ENCODE measurements at places on chromosomes 12 and 14.

DNA sequence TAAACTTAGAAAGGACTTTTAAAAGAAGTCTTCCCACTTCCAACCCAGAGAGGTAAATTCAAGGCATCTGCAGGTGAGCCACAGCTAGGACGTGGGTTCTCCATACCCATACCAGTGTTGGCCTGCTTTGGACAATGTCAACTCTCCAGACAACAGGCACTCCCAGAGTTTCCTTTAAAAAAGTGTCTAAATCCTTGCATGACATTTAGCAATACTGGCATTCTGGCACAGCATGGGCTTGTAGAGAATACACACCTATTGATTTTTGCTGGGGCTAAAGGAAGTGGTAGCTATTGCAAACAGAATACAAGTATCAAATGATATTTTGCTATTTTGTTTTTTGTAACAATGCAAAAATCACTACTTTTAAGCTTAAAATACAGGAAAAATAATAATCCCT is 25.8 kb upstream of the DICER1 start:
- DNase-seq = no peak

DNA sequence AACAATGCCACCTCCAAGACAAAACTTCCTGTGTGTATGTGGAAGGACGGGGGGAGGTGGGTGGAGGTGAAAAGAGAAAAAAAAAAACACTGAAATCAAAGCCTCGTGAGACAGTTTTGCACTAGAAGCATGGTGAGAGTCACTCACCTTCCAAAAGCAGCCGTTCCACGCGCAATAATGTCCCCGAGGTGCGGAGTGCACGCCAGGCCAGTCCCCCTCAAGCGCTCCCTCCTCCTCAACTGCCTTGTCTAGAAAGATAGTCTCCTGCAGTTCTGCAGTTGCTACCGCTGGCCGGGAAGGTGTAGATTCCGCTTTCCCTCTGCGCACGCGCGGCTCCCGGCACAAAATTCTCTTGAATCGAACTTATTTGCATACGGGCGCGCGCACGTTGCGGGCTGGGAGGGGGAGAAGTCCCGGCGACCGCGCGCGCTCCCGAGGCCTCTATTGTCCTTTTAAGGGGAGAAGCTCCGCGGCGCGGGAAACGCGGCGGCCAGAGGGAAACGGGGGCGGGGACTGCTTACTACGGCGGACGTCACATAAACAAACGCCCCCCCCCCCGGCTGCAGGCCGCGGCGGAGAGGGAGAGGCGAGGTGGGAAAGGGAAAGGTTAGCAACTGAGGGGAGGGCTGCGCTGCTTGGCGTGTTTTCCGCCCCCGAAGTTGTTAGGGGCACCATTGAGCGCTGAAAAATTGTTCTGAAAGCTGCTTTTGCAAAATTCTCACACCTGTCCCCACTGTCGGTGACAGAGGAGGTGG is at the start of gene SINHCAF:
Gene SINHCAF, minus strand, starts transcription at position 274 of the 755 bp plus-strand sequence. CDS start 27,946 bp downstream, outside the sequence.
- peak; percentile 93 for DNase-seq

GRCh38 chr12:97006585-97006984 is 99.5 kb downstream of the NEDD1 start:
- DNase-seq = no peak

DNA sequence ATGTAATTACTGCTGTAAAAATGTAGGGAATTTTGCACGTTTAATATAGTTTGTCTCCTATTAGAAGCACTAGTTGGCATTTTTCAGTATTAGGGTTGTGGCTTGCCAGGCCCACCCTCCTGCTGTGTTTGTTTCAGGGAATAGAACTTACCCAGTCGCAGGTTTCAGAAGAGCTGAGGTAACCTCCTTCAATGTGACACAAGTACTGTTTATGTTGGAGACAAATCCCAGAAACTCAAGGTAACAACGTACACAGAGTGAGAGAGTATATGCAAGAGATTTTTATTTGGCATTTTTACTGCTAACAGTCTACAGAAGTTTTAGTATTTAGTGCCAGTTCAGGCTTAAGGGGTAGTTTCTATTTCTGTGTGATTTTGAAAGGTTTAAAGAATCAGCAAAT is 284.3 kb downstream of the RAD51B start:
- DNase-seq = no peak

DNA sequence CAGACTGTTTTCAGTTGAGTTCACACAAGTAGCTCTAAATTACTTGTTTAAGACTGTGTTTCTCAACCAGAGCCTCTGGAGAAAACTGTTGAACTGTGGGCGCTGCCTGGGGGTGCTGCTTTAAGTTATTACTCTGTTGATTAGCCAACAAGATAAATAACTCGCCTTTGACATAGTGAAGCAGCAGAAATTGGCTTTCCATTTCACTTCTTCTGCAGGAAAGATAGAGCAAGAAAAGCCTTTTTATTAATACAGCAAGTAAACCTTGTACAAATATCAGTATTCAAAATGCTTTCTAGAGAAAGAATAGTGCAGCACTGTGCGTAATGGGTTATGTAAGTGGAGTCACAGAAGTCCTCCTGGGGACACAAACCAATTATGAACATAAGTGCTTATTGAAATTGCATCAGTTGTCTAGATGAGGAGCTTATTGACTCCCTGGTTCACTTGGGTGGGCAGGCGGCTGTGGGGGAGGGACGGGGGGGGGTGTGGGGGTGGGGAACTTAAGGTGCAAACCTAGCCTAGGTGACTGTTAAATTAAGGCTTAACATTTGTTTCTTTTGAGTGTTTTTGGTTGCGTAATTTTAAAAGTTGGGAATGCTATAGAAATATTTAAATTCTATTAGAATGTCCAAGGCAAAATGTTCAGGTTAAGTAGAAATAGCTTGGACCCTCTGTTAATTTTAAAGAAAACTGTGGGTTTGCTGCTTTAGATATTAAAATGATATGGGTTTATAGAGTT is 6.3 kb downstream of the FRS2 start:
- DNase-seq = no peak

- DNase-seq = no peak
Measured at GRCh38 chr14:24422694-24423601, 6.5 kb downstream of the CBLN3 start.

GRCh38 chr14:54048311-54048710 is 91.7 kb upstream of the BMP4 start:
- DNase-seq = no peak

- no peak for DNase-seq
Measured at GRCh38 chr14:57656853-57657252, 163.2 kb upstream of the CCDC198 start.

GRCh38 chr14:81164167-81164774 is 56.5 kb downstream of the GTF2A1 start:
- peak; percentile 72 for DNase-seq

GRCh38 chr12:131990066-131990979 is 40.6 kb downstream of the EP400 start:
- no peak for DNase-seq

DNA sequence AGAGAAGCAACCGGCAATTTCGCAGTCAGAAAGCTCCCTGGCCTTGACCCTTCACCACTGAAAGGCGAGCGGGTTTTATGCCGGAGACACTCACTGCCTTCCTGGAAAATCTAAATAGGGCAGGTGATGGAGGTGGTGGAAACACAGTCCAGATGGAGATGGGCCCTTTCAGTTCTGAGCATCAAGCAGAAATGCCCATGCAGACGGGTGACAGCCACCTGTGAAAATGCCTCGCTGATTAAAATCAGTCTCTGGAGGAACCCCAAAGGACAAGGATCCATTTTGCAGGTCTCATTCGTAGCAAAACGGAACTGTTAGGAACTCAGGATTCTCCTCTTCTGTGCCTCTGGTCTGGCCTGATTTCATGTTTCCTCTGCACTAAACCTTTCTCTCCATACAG is 74.2 kb downstream of the FZD10 start:
- DNase-seq = no peak

- DNase-seq = no peak
Measured at GRCh38 chr14:54332490-54332889, 64.3 kb upstream of the CDKN3 start.

DNA sequence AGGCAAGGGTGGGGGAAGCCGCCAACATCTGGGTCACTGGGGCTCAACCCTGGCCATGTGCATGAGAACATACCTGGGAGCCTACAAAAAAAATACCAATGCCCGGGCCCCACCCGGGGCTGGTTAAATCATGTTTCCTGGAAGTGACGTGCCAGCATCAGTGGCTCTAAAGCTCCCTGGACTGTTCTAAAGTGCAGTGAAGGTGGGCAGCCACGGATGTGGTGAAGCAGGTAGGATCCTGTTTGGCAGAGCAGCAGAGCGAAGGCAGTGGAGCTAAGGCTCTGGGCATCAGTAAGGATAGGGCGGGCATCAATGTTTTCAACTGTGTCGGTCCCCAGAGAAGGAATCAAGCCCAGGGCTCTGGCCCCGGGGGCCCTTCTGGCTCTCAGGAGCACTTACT is 525 bp upstream of the GPR68 start:
- DNase-seq = no peak

- no peak for DNase-seq
Measured at GRCh38 chr12:53674977-53675700, 744 bp downstream of the ATP5MC2 start.

GRCh38 chr12:52054833-52055730 is 3.8 kb downstream of the NR4A1 start:
- DNase-seq = no peak

GRCh38 chr12:32211900-32212156 is 105.2 kb downstream of the BICD1 start:
- no peak for DNase-seq

- DNase-seq = no peak
Measured at GRCh38 chr12:79426121-79426520, 264.6 kb downstream of the PAWR start.

- no peak for DNase-seq
Measured at GRCh38 chr14:63909984-63910383, 57.2 kb downstream of the SYNE2 start.

DNA sequence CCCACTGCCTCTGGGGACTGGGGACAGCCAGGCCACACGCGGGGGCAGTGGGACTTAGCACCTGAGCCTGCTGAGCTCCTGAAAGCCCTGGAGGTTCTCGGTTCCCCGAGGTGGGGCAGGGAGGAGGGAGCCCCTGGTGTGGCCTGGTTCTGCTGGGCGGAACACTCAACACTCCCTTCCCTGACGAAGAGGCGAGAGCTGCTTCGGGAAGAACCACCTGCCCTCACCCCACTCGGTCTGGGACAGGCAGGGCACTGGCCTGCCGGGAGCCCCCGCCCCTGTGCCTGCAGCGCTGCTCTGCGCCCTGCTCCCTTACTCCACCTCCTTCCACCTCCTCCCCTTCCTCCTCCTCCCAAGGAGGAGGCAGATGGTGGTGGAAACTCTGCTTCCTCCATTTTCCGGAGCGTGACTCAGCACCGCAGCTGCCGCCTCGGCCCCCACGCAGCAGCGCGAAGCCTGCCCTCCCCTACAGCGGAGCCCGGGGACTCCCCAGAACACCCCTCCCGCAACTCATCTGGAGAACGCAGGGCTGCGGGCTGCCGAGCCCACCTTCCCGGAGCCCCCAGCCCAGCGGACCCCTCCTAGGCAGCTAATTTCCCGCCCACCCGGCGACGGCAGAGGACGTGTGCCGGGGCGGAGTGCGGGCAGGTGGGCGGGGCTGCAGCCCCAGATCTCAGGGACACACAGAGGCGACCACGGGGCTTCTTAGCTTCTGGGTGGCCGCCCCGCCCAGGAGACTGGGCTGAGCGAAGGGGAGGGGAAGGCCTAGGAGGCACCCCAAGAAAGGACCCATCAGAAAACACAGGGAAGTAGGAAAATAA is 11.7 kb upstream of the INF2 start:
- no peak for DNase-seq

DNA sequence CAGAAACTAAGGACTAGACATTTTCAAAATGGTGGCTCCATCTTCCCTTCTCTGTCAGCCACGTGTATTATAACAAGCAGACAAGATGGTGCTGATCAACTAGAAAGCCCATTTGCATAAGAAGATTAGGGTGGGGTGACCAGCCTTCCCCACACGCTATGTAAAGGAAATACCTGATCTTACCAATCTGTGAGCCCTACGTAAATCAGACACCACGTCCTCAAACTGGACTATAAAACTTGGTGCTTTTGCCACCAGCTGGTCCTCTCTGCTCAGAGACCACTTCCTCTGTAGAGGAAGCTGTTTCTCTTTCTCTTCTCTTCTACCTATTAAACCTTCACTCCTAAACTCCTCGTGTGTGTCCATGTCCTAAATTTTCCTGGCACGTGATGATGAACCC is 101.1 kb upstream of the PLEKHG7 start:
- DNase-seq = no peak

DNA sequence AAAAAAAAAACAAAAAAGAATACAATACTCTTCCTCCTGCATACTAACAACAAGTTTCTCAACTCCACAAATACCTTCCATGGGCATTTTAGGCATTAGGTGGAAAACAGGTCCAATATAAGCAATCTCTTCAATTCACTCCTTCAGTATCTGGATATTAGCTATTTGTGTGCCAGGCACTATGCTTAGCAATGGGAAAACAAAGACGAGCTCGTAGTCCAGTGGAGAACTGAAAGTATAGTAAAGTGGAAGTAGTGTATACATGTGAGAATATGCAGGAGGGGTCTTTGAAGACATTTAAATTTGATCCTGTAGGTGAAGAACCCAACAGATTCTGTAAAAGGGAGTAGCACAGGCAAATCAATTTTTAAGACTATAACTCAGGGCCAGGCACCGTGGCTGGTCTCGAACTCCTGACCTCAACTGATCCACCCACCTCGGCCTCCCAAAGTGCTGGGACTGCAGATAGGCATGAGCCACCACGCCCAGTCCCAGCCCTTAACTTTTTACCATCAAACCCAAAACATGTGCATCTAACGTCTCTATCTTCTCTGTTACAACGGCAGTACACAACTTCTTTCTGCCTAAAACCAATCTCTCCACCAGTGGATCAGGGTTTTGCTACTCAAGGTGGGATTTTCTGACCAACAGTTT is 10.6 kb downstream of the HECTD1 start:
- DNase-seq = no peak

DNA sequence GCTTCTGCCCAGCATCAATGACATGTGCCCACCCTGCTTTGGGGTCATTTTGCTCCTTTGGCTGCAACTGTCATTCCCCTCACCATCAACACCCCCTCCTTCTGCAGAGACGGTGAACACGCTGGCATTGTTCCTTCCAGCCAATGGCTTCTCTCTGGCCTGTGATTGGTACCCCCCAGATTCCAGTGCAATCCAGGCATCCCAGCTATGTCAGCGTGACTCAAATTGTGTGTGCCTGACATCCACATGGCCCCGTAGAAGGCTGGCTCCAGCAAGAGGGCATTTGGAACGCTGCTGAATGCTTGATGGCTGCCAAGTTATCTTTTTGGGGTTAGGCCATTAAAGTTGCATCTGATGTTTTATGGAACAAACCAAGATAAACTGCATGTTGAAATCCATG is 21.0 kb upstream of the CCND2 start:
- DNase-seq = no peak

- no peak for DNase-seq
Measured at GRCh38 chr14:62015243-62015642, 253.0 kb downstream of the SNAPC1 start.

- no peak for DNase-seq
Measured at GRCh38 chr12:70608184-70608583, 29.0 kb downstream of the PTPRB start.

- DNase-seq = no peak
Measured at GRCh38 chr12:112285600-112286401, 96.4 kb downstream of the HECTD4 start.

DNA sequence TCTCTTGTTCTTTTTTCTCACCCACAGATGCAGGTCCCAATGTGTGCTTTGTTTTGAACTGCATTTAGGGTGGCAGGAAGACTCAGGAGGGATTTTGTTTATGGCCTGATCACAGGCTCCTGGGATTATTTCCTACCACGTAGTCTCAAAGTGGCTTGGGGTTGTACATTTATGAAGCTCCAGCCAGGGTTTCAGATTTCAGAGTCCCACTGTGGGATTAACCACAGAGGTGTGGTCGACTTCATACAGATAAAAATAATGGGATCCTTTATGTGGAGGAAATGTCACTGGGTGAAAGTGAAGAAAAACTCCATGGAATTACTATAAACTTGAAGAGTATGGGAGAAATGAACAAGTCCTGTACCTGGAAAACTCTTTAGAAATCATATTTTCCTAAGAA is 14.2 kb upstream of the PPP1R1A start:
- no peak for DNase-seq
